Stimulated activated CD8-positive, alpha-beta memory T cell treated with anti-CD3 and anti-CD28 coated beads, Interleukin-12 subunit alpha, Interleukin-12 subunit beta, amount 100 ng/mL, for 4 hours (primary cell): ENCODE measurements at places on chromosomes 6 and 20.

DNA sequence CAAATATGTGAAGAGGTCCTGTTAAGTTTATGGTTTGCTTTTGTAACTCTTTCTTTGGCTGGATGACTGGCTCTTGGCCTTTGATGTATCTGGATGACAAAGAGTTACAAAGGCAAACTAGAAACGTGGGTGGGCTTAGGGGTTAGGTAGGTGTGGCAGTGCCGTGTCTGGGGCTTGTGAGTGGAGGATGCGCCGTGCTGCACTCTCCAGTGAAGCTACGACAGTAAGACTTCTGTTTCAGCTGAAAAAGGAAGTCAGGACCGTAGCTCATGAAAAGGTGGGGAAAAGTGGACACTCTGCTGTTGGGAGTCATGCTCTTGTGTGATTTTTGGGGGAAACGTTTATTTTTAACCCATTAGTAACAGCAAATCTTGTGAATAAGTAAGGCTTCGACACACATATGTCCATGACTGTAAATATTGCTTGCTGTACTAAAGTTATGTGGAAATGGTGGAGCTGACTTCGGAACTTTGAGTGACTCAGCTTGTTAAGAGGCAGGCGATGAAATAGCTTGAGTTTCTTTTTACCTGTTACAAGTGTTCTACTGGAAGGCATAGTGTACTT, 45.6 kb downstream of the DUSP22 start:
- DNase-seq = no peak

GRCh38 chr6:157479464-157480303, 98.7 kb downstream of the ZDHHC14 start:
- no peak for DNase-seq

DNA sequence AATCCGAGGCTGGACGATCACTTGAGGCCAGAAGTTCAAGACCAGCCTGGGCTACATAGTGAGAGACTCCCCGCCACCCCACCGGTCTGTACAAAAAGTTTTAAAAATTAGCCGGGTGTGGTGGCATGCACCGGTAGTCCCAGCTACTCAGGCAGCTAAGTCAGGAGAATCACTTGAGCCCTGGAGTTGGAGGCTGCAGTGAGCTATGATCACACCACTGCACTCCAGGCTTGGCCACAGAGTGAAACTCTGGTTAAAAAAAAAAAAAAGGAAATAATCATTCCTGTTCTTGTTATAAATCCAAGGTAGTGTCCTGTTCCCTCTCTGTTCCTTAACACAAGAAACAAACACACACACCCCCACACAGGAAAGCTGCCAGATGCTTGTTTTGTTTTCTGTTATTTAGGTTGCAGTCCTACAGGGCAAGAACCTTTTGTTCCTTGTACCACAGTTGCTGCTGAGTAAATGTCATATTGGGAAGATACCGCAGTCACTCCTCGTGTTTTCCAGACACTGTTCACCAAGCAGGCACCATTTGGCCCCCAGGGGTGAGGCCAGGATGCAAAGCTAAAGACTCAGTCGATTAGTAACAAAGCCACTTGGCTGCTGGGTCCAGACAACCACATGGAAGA, 28.9 kb downstream of the ASIP start:
- no peak for DNase-seq

GRCh38 chr20:13101276-13101675, 92.5 kb downstream of the SPTLC3 start:
- no peak for DNase-seq

GRCh38 chr6:106546261-106546690, 83.0 kb downstream of the RTN4IP1 start:
- DNase-seq = no peak

DNA sequence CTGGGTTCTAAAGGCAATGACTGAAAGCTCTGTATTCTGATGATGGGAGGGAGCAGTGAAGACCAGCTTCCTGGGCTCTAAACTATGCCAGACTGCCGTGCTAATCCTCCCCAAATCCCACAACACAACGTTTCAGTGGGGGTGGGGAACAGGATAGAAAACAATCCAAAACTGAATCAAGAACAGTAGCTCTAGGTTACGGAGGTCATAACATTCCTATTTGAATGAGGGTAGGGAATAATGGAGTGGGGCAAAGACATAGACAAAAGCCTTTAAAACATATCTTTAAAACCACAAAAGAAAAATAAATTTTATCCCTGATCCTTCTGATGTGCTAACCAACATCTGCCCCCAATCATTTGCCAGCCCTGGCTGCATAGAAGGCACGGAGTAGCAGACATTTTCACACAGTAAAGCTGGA, 7.8 kb downstream of the USP49 start:
- no peak for DNase-seq

- DNase-seq = no peak
Observed at GRCh38 chr6:157571269-157571668, 190.3 kb downstream of the ZDHHC14 start.

DNA sequence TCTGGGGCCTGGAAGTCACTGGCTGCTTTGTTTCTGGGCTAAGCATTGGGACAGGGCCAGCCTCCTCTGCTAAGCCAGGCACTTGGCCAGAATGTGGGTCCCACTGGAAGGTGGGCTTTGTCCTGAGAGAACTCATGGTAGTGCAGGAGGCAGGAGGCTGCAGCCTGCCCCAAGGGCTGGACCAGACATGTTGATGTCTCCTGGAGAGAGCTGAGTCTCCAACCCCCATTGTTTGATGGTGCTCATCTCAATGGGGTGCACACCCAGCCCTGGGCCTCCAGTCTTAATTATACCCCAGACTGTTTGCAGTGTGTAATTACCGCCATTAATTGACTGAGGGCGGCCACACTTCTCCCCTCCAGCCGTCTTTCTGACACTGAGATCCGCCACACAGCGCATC, 220.5 kb upstream of the PMEPA1 start:
- no peak for DNase-seq

- DNase-seq = no peak
Observed at GRCh38 chr6:82033631-82034211, 213.8 kb downstream of the IBTK start.

DNA sequence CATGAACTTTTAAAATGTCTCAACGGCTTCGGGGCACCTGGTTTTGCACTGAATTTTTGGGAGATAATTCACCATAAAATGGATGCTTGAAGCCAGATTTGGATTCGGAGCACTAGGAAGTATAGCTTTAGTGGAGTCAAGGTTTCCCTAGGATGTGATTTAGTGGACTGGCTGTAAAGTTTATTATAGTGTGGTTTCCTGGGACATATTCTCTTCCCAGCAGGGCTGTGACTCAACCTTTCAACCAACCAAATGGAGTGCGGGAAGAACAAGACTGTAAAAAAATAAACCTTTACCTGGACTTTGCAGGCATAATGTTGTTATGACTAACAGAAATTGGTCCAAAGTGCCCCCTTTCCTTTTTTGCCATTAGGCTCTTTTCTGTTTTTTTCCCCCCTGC, 327.4 kb upstream of the MAN1A1 start:
- DNase-seq = no peak

- DNase-seq = peak; percentile 59
Observed at GRCh38 chr20:10511509-10512251, 76.6 kb downstream of the SLX4IP start.

GRCh38 chr6:52839124-52840055, 1.2 kb downstream of the GSTA5 start:
- peak; percentile 12 for DNase-seq

GRCh38 chr6:34333858-34334257, 58.6 kb downstream of the NUDT3 start:
- DNase-seq = no peak

- no peak for DNase-seq
Observed at GRCh38 chr6:150607329-150607650, 7.6 kb downstream of the PLEKHG1 start.

DNA sequence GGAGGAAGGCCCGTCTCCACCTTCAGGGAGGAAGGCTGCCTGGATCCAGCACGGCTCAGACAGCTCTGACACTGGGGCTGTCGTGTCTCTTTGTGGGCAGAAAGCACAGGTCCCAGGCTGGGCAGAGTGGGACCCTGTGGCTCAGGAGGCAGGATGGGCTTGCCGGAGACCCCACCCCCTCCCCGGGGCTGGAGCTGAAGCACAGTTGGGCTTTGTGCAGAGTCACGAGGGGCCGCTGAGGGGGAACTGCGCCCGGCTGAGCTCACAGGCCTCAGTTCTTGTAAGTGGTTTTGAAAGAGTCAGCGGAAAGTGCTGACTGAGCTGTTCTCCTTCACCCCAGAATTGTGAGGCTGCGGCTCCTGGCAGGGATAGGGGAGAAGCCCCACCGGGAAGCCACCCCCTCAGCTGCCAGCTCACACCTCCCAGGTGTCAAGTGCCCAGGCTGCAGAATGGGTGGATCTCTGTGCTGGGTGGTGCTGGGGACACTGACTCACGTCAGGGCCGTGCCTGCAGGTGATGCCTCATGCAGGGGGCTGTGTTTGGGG, 145.5 kb upstream of the RNF24 start:
- no peak for DNase-seq

DNA sequence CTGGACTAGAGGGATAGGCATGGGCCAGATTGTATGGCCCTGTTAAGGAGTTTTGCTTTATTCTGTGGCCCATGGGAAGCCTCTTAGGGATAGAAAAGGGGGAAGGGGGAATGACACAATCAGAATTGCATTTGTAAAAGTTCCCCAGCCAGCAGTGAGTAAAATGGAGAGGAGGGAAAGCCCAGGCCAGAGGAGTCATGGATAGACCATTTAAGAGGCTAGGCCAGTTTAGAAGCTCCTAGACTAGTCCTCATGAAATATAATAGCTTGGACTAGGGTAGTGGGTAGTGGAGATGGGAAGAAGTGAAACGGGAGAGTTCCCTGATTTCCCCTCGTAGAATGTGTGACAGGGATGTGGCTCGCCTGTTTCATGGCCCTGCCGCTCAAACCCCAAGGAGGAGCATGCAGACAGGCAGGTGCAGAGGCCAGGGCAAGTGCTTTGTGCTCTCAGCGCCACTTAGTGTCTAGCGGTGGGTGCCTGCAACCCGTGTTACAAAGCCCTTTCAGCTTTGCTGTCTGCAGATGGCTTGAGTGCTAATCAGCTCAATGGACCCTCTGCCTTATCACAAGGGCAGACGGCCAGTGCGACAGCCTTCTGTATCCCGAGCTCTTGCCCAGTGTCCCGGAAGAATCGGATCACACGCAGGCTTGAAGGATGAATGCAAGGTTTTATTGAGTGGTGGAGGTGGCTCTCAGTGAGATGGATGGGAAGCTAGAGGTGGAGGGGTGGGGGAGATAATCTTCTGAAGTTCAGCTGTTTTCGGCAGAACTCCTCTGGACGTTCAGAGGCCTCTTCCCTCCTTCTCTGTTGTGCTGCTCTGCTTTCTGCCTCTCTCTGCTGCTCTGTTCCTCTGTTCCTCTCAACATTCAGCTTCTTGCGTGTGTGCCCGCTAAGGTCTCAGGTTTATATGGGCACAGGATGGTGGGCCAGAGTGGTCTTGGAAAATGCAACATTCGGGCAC, 141.1 kb downstream of the CEP57L1 start:
- no peak for DNase-seq

- no peak for DNase-seq
Observed at GRCh38 chr6:20414711-20415110, 13.0 kb downstream of the E2F3 start.

- no peak for DNase-seq
Observed at GRCh38 chr6:155604991-155605390, 149.4 kb upstream of the NOX3 start.

DNA sequence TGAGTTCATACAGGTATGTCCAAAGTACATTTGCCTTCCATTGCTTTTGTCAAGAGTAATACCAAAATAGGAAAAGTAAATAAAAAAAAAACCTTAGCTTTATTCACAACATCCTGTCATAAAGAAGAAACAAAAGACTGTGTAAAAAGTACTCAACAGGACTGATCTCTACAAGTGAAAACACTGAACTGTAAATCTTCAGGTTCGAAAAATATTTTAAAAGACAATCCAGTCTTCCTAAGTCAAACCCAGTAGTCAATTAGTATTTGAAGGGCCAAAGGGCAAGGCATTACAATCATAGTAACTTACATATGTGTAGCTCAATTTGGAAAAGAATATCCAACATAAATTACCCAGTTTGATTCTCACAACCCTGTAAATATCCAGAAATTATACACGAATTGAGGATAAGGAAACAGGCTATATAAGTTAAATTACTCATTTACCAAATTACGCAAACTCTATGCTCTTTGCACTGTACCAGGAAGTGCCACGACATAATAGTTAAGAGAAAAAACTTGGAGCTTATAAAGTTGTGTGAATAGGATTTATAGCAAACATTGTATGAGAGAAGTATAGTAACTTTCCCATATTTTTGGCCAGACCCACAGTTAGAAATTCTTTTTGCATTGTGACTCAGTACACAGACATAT, 21.2 kb downstream of the PTPRK start:
- no peak for DNase-seq

- DNase-seq = no peak
Observed at GRCh38 chr6:14694308-14694707, 551.6 kb upstream of the JARID2 start.

GRCh38 chr6:3290931-3291211, 32.1 kb downstream of the PSMG4 start:
- DNase-seq = no peak

DNA sequence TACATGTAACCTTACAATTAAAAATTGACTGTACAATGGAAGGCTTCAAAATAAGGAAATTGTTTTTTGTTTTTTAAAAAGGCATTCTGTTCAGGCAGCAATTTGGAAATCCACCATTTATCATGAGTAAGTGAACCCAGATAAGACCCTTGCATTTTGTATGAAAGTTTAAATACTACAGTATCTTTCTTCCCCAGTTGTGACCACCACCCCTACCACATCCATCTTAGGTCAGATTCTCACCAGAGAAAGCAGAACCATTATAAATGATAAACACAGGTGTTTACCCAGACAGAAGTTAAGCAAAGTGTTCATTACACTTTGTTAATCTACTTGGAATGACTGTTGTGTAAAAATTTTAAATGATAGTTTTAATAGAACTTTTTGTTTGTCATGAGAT, 20.2 kb downstream of the SENP6 start:
- no peak for DNase-seq

DNA sequence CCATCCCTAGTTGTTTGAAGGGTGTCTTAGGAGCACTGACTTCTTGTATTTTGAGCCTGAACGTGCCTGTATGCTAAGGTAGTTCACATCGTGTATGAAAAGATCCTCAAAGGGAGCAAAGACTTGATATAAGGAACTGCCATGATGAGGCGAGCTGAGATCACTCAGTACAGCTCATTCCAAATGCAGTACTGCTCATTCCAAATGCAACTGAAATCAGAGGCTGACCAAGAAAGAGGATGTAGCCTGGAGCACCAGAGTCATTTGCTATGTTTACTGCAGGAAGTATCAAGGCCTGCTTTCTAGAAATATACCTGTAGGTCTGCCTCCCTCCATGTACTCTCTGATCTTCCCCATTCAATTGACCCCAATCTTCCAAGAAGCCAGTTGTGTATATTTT, 832.2 kb downstream of the EYS start:
- DNase-seq = no peak

GRCh38 chr6:64589961-64590360, 954.4 kb downstream of the PHF3 start:
- DNase-seq = no peak
